A375 (cell line): ENCODE measurements at places on chromosomes 13 and 19. TPM values are rescaled to one million over a fixed set of nuclear protein-coding genes. Genes with fewer than 3 reads are reported as not detected.

CYP2F1 gene
- total RNA-seq = not detected in 2 replicates

RFPL4A gene
- 1.0 and 2.7 TPM in 2 replicates for total RNA-seq

CPB2 gene
- not detected in 2 replicates for total RNA-seq

ADGRE1 gene
- 4.6 and 4.9 TPM in 2 replicates for total RNA-seq

GJB2 gene
- 0.24 TPM in 1 of 2 replicates, not detected in the other for total RNA-seq

DUS3L gene
- 102 and 105 TPM in 2 replicates for total RNA-seq

CNN1 gene
- total RNA-seq = not detected in 2 replicates

MISP gene
- total RNA-seq = 4.4 and 5.9 TPM in 2 replicates

TMPRSS9 gene
- total RNA-seq = 0.57 TPM in 1 of 2 replicates, not detected in the other

INAFM1 gene
- 6.1 and 8.1 TPM in 2 replicates for total RNA-seq

SCEL gene
- total RNA-seq = 0.13 and 0.64 TPM in 2 replicates

ICAM5 gene
- 20.3 TPM in 2 replicates for total RNA-seq

ZNF135 gene
- total RNA-seq = 0.34 and 0.56 TPM in 2 replicates

FCGBP gene
- total RNA-seq = 0.15 and 0.19 TPM in 2 replicates

OR7C1 gene
- 0.30 TPM in 1 of 2 replicates, not detected in the other for total RNA-seq

LILRB3 gene
- not detected in 2 replicates for total RNA-seq

ADAMTSL5 gene
- total RNA-seq = 2.3 and 3.8 TPM in 2 replicates

UBE2L5 gene
- total RNA-seq = 0.05 TPM in 1 of 2 replicates, not detected in the other

TBC1D4 gene
- 16.9 and 22.0 TPM in 2 replicates for total RNA-seq

AZU1 gene
- 0.45 TPM in 1 of 2 replicates, not detected in the other for total RNA-seq

ZNF793 gene
- total RNA-seq = 1.7 and 1.9 TPM in 2 replicates

DMPK gene
- total RNA-seq = 28.1 and 29.7 TPM in 2 replicates

MIA gene
- total RNA-seq = 416 and 533 TPM in 2 replicates

CYP4F12 gene
- 0.53 and 1.2 TPM in 2 replicates for total RNA-seq

COX7A1 gene
- not detected in 2 replicates for total RNA-seq

RASGRP4 gene
- total RNA-seq = not detected in 2 replicates

DACT3 gene
- 0.24 and 0.45 TPM in 2 replicates for total RNA-seq

METTL21C gene
- not detected in 2 replicates for total RNA-seq

ZNF541 gene
- total RNA-seq = not detected in 2 replicates

APOE gene
- total RNA-seq = 4.5 and 4.9 TPM in 2 replicates

ZNF497 gene
- total RNA-seq = 1.4 and 2.1 TPM in 2 replicates

MYBPC2 gene
- not detected in 2 replicates for total RNA-seq

PRODH2 gene
- not detected in 2 replicates for total RNA-seq

DNAAF3 gene
- total RNA-seq = 2.6 and 2.9 TPM in 2 replicates

CGB8 gene
- not detected in 2 replicates for total RNA-seq

STOML3 gene
- 0.11 and 0.13 TPM in 2 replicates for total RNA-seq
